Parietal lobe (tissue), 2 donors: ENCODE measurements at places on chromosomes 2 and 18. TPM values are rescaled to one million over a fixed set of nuclear protein-coding genes. Genes with fewer than 3 reads are reported as not detected.

Gene GAREM2
- total RNA-seq, result 11.9 TPM

Gene HNMT
- total RNA-seq, result 54.1 TPM

Gene GRB14
- total RNA-seq, result 19.1 TPM

Gene OTOS
- not detected for total RNA-seq

Gene LRATD1
- total RNA-seq, result 35.1 TPM

Gene CPLX4
- not detected for total RNA-seq

Gene LOXHD1
- 0.31 TPM for total RNA-seq

Gene C2orf92
- 11.3 TPM for total RNA-seq

Gene DSC1
- total RNA-seq, result not detected

Gene RUFY4
- total RNA-seq, result not detected

Gene MROH2A
- not detected for total RNA-seq

Gene PRKAG3
- not detected for total RNA-seq

Gene NDUFAF7
- 66.0 TPM for total RNA-seq

Gene VRK2
- 6.6 TPM for total RNA-seq

Gene CD207
- not detected for total RNA-seq

Gene EML6
- 23.8 TPM for total RNA-seq

Gene EHD3
- 10.3 TPM for total RNA-seq

Gene AGXT
- not detected for total RNA-seq

Gene CD28
- under 0.01 TPM for total RNA-seq

Gene PDE1A
- total RNA-seq, result 51.0 TPM

Gene WBP1
- 25.7 TPM for total RNA-seq

Gene HS6ST1
- 81.7 TPM for total RNA-seq

Gene PTPN2
- total RNA-seq, result 123 TPM

Gene SFT2D3
- total RNA-seq, result 8.8 TPM

Gene FSHR
- not detected for total RNA-seq

Gene RFTN2
- 26.0 TPM for total RNA-seq

Gene PLGLB2
- 5.9 TPM for total RNA-seq

Gene STARD6
- total RNA-seq, result not detected
